NCI-H510A (cell line): ENCODE measurements at places on chromosomes 6 and 20.
A peak's percentile ranks its signal among the peaks of the same experiment; 100 is the strongest.

DNA sequence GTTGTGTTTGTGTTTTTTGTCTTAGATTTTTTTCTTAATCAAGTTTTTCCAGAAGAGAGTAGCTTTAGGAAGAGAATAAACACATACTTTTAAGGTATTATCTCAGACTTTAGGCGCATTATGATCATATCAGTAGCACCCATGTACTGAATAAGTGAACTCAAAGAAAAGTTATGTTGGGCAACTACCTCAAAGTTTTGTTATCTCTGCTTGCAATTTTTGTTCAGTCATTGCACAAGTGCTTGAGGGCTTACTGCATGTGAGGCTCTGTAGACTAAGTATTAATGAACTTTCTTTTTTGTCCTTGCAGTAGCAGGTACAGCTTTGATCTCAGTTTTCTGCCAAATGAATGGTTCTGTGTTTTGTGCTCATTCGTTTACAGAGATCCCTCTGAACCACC is 189.0 kb downstream of the SLC16A10 start:
- no peak for DNase-seq

- DNase-seq: no peak
Measured at GRCh38 chr6:61755739-61756138, 530.3 kb downstream of the KHDRBS2 start.

DNA sequence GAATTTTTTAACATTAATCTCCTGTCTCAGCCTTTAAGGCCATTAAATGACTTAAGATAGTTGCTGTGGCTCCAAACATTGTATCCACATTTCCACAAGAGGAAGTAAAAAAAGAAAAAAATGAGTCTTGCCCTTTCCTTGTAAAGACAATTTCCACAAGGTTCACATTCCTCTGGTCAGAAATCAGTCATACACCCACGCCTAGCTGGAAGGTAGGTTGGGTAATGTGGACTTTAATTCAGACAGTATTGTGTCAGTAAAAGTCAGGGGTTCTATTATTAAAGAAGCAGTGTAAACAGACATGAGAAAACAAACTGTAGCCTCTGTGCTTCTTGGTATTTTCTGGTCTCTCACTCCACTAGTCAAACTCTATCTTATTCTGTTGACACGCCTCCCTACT is 682.0 kb downstream of the GRIK2 start:
- DNase-seq: no peak

GRCh38 chr6:7920425-7920824 is 9.8 kb upstream of the TXNDC5 start:
- DNase-seq: no peak

DNA sequence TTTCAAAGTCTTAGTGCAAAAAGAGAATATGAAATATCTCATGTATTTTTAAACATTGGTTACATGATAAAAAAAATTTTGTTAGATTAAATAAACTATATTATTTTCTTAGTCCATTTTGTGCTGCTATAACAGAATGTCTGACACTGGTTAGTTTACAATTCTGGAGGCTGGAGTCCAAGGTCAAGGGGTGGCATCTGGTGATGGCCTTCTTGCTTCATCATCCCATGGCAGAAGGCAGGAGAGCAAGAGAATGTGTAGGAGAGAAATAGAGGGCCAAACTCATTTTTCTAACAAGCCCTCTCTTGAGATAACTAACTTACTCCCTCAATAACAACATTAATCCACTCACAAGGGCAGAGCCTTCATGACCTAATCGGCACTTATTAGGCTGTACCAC is 11.5 kb upstream of the MCUR1 start:
- no peak for DNase-seq

DNA sequence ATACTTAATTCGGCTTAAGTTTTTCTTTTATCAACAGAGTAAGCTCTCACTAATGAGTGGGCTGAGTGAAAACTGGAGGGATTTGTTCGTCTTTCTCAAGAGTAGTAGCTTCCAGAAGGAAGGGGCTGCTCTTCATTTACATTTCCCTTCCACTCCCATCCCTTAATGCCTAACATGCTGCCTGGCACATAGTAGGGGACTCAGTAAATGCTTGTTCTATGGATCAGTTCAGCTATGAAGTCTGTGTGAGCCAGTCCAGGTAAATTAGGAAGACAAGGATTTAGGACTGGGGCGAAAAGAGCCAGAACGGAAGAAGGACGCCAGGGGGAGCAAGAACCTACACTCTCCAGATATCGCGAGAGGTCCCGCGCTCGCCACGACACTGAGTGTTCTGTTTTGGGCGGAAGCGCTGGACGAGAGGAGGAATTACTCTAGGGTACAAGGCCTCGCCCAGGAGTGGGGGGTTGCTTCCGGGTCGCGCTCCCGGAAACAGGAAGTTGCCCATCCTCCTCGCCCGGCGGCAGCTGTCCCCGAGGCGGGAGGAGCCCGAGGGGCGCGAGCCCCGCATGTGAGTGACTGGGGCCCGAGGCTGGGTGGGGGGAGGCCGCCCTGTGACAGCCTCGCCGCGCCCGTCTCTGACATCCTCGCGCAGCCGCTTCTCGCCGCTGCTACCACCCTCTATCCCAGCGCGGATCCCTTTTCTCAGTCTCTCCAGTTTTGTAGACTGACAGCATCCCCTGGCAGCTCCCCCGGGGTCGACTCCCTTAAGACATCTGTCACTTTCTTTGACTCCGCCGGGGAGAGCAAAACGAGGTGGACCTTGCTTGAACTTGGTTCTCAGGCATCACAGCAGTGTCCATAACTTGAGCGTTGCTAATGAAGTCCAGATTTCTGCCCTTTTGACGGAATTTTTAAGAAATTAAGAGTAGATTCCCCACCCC is at the start of gene C6orf89:
Gene C6orf89 (plus strand): TSS at position 492 of the 941 bp plus-strand sequence. CDS start 13,493 bp downstream, outside the sequence.
- DNase-seq: peak; percentile 98

DNA sequence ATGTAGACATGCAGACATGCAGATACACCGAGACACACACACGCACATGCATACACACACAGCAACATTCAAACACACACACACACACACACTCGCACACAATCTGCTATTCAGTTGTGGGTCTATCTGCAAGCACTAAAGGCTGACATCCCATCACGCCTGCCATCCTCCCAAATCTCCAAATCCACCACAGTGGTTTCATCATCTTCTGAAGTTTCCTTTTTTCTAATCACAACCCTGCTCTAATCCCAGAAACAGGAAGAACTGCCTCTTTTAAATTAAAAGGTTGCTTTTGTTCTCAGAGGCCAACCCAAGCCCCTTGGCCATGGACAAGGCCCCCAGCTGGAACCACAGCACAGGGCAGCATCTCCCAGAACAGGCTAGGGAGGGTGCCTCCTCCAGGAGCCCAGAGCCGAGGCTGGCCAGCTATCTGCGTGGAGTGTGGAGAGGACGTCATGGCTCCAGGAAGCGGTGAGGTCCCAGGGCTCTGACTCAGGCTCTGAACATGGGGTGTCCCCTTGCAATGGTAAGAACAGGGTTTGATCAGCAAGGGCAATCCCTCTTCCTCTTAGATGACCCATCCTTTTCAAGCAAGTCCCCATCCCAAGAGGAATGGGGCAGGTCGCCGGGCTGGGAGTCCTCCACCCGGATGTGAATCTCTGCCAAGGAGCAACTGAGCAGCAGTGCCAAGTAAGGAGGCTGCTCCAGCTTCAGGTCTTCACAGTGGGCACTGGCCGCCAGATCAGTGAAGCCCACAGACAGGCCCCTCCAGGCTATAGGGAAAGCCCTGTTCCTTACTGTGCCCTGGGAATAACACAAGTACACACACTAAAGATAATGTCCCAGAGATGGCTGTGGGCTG is 14.7 kb downstream of the FOXF2 start:
- DNase-seq: no peak

GRCh38 chr6:149931501-149931900 is 8.6 kb upstream of the RAET1G start:
- DNase-seq: no peak

DNA sequence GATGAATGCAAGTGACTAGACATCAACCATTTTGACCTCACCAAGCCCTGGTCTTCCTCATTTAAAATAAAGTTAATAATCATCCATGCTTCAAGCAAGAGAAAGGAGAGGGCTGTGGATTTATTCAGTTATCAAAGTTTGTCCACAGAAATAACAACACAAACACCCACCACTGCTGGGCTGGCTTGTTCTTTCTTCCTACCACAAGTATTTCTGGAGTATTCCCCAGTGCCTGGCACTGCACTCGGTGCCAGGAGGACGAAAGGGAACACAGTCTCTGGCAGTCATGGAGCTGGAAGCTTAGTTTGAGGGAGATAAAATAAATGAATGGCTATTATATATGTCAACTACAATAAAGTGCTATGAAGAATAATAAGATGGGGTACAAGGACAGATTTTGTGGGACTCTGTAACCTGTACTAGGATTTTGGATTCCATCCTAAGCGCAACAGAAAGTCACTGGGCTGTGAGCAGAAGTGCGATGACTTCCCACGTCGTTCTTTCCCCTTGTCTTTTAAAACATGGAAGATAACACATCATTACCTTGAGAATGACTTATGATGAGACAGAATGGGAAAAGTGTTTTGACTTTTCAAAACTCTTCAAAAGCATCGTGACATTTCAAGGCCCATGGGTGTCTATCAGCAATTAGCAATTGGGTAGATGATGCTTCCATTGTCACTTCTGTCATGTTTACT is 74.5 kb upstream of the TRAF3IP2 start:
- no peak for DNase-seq

GRCh38 chr6:114878091-114878490 is 535.3 kb upstream of the HS3ST5 start:
- no peak for DNase-seq

DNA sequence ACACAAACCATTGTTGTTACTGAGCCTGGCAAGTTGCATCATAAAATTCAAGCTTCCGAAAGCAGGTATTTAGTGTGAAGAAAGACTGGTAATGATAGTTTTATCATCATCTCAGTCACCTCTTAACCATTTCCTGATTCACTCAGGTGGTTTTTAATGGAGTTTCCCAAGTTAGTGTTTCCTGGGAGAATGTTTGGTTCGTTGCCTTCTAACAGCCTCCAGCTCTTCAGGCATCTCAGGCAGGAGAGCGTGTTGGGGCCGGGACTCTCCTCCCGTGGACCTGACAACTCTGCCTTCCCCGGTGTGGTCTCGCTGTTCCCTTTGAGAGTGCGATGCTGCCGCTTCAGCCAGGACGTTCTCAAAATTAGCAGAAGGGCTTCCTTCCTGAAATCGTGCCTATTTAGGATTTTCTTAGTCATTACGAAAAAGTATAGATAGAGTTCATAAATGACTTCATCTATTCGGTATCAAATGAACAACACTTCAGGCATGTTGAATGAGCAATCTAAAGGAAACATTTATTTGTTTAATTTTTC is 105.0 kb upstream of the QKI start:
- DNase-seq: no peak

DNA sequence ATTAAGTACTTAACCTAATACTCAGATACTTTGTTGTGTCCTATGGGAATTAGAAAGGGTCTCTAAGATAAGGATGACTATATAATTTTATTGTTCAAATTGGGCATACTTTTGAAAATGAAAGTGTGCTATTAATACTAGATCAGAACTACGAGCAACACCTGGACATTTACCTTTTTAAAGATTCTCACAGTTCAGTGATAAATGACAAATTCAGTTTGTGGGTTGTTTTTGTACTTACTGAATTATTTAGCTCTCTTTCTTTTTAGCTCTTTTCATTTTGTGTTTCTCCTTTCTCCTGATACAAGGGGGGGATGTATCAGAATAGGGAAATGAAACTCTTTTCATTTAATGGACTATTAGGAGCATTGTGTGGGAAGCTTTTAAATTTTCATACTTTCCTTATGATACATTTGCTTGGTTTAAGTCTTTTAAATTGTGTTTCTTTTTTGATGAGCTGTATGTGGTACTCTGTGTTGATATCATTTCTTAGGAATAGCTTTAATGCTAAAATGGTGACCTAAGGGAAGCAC is 47.5 kb downstream of the PHF3 start:
- no peak for DNase-seq

DNA sequence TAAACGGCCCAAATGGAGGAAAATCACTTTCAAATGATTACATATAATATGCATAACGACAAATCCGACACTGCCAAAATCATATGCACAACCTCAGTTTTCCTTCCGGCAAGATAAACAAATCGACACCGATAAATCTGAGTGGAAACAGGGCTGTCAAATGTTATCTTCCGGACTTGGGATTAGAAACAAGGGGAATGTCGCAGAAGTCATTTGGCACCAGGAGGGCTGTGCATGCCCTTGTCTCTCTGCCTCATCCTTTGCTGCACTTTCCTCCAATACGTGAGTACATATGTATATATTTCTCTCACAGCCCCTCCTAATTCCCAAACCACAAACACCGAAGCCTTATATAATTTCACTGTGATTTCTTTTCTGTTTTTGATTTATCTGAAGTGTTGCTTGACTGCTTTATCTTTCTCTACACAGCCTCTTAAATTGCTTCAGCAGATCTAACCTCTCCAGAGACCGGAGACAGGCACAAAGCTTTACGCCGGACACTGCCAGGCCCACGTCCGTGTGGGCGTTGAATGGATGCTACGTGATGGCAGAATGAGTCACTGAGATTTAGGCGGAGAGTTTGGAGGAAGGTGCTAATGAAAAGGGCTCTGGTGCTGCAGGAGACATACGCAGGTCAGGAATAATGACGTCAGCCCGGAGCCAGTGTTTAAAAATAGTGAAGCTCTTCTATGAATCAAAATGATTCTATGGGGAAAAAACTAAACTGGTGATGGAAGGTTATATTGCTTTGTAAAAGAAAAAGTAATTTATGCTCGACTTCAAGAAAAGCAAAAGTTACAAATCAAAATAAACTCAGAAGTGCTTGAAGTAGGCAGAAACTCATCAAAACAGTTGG is 21.0 kb upstream of the PRELID3B start:
- DNase-seq: no peak

DNA sequence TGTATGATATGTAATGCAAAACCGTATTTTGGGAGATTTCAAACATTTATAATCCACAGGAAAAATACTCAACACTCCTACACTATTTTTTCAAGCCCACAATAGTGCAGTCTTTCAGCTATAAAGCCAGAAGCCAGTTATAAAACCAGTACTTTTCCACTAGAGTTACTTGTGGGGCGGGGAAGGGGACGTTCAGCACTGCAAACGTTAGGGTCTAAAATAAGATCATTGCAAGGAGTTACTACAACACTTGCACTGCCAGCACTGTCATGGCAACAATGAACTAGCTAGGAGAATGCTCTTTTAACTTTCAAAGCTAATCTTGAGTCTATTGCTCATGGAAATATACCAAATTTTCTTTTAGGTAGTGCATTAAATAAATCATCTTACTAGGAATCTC is 14.7 kb downstream of the SESN1 start:
- DNase-seq: no peak

GRCh38 chr20:64110411-64111068 is 3.2 kb upstream of the NPBWR2 start:
- no peak for DNase-seq

DNA sequence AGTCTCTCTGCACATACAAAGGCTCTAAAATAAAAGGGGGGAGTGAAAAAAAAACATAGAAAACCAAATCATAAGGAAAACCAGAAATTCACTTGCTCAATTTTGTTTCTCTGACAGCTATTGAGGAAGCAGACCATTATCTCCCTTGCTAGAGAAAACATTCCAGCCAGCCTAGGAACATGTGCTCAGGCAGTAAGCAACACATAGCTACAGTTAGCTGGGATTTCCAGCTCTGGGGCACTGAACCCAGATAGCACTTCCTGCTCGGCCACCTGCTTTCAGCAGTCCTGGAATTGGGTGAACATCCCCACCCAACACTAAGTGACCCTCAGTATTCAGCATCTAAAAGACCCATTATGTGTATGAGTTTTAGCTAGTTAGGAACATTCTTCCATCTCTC is 61.3 kb downstream of the TNFRSF21 start:
- DNase-seq: no peak

GRCh38 chr20:41133709-41134361 is 3.5 kb upstream of the PLCG1 start:
- no peak for DNase-seq
